ENCODE measurements at places on chromosomes 12 and 14. TPM values are rescaled to one million over a fixed set of nuclear protein-coding genes. Genes with fewer than 3 reads are reported as not detected.

PLA2G1B gene
- not detected for total RNA-seq

TPH2 gene
- not detected for total RNA-seq

RBM19 gene
- 16.4 TPM for total RNA-seq

PTPRR gene
- 0.17 TPM for total RNA-seq

KRT81 gene
- total RNA-seq: 3,731 TPM

DTX1 gene
- total RNA-seq: 0.32 TPM

KRT85 gene
- total RNA-seq: not detected

TMEM121 gene
- total RNA-seq: 3.2 TPM

RPGRIP1 gene
- 0.37 TPM for total RNA-seq

CDKN3 gene
- 84.0 TPM for total RNA-seq

TAS2R50 gene
- total RNA-seq: not detected

POTEM gene
- not detected for total RNA-seq

OLR1 gene
- total RNA-seq: 2.6 TPM

KRT72 gene
- total RNA-seq: not detected

CIROP gene
- not detected for total RNA-seq

NTN4 gene
- 54.5 TPM for total RNA-seq

CCDC92 gene
- total RNA-seq: 27.8 TPM

SDSL gene
- 24.1 TPM for total RNA-seq

NOC4L gene
- total RNA-seq: 60.7 TPM

TSPAN19 gene
- not detected for total RNA-seq

KMT2D gene
- total RNA-seq: 42.3 TPM

ARHGAP9 gene
- 0.29 TPM for total RNA-seq

KCNC2 gene
- not detected for total RNA-seq

CLEC1A gene
- not detected for total RNA-seq

SYNJ2BP gene
- total RNA-seq: 10.2 TPM

Data from A549 treated with CpdA at 1 μM for 4 hours (cell line).